ENCODE measurements at places on chromosomes 5 and 9.

DNA sequence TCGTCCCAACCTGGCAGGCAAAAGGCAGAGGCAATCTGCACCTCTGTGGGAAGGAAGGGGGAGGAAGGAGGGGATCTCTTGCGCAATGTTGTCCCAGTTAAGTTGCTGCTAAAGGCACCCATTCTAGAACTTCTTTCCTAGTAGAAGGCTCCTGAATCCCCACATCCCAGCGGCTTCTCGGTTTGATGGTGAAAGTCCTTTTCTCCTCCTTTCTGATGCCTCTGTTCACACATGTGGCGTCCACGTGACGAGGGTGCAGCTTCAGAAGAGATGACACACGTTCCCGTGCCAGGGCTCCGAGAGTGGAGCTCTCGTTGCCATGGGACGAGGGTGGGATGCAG is 96.9 kb upstream of the FCN2 start:
- no peak for DNase-seq

DNA sequence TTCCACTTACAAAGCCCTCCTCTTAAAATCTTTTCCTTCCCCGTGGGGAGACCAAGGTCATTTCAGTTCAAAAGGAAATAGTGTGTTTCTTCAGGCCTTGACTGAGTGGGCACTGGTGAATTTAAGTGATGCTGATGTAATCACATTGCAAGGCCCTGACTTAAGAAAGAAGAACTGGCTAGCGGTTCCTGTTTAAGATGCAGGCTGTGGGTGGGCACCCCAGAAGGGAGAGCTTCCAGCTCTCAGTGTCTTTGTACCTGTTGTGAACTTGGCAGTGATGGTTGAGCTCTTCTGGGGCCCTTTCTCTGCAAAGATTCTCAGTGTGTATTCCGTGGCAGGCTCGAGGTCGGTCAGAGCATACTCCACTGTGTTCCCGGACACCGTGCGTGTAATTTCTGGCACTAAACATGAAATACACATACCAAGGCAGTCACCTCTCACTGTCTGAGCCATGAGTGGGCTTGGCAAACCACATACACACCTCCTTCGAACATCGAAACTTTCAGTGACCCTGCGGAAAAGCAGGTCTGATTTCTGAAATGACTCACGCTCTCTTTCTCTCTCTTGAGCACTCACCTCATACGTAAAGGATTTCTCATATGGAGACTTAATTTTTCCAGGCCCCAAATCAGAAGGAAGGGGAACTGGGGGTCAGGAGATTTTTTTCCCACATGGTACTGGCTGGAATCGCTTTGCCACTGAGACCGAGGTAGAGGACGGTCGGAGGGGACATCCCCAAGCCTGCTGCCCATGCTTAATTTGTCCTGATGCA is 81.9 kb downstream of the TNC start:
- DNase-seq = peak; percentile 87

DNA sequence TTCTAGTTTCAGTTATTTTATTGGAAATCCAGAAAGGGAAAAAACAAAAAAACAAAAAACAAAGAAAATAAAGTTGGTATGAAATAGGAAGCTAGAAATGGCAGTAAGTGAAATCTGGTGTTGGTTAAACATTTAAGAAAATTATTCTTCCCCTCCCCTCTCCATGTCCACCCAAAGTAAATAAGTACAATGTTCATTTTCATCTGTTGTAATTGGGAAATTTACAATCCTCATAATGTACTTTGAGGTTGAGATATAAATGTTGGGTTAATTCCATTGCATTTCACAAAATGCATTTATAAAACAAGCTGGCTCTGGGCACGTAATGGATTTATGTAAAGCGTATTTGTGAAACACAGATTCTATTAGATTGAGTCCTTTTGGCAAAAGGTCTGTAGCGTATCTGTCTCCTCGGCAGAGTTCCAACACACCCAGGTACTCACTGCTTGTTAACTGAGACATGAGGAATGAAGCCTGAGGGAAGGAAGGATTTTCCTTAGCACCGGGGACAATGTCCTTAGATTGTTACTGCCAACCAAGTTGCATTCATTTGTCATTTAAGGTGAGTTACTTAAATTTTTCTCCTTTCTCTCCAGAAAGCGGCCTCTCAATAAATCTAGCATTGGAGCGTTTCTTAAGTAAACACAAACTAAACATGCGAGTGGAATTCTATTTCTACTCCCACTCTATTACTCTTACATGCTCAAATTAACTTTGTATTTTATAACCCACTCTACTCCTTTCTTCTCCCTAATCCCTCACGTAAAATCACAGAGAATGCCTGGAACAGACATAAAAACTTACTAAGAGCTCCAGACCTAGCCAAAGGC is 912.3 kb upstream of the WWC1 start:
- DNase-seq = no peak

DNA sequence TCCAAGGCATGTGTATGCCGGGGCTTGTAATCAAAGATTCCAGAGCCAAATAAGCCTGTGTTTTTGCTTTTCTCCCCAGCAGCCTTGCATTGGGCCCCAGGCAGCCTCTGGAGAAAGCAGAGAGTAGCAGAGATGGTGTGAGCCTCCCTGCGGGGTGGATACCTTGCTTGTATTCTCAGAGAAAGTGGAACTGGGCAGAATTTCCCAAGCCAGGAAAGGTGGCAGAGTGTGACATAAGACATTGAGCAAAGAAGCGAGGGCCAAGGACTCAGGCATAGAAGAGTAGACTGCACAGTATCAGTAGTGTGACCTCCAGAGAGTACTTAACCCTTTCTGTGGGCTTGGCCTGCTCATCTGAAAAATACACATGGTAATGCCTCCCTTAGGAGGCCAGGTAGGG is 1.6 kb upstream of the GSN start:
- DNase-seq = no peak

DNA sequence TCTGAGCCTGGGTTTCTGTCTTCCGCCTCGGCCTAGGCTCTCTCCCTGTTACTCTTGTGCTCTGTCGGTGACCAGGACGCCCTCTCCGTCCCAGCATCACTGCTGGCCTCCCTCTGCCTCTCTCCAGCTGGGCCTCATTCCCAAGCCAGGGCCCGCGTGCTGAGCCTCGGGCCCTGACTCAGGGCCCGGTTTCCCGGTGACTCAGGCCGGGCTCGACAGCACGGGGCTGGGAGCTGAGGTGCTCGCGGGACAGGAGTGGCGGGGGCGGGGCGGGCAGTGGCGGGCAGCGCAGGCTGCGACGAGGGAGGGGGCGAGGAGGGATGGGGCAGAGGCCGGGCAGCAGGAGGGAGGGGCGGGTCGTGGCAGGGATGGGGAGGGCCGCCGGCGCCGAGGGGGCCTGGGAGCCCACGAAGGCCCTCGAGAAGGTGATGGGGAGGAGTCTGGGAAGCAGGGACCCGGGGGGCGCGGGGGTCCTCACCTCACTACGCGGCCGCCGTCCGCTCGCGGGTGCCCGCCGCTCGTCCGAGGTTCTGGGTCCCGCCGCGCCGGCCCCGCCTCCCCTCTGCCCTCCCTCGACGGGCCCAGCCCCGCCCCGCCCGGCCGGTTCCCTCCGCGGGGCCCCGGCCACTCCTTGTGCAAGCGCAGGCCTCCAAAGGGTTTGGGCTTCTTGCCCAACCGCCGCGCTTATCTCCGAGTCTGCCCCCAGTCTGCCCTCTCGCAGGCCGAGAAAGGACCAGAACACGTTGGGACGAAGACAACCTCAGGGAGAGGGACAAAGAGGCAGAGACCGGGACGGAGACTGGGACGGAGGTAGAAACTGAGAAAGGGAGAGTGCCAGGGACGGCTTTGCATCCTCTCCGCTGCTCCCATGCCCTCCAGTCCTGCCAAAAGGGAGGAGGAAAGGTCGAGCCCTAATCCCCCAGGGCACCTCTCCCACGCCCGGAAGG is at the start of gene ARAP3:
TSS of gene ARAP3 (minus strand) at position 536 of the 947 bp plus-strand sequence. CDS start 1,744 bp downstream, outside the sequence.
- peak; percentile 83 for DNase-seq
